Osteocyte (in vitro differentiated cells): ENCODE measurements at places on chromosomes 1 and 21. TPM values are rescaled to one million over a fixed set of nuclear protein-coding genes. Genes with fewer than 3 reads are reported as not detected.

GRCh38 chr21:36325373-36326010, 5.5 kb downstream of the MORC3 start:
- DNase-seq = no peak
- H3K4me1 ChIP-seq = peaks cover 59% of the 10 kb centered on the region
- H3K27ac ChIP-seq = peak overlapping the region; percentile 52
- peaks cover 10% of the 10 kb centered on the region for H3K36me3 ChIP-seq

GRCh38 chr1:183697814-183698590, 44.9 kb upstream of the APOBEC4 start:
- peaks cover 8% of the 10 kb centered on the region for H3K4me1 ChIP-seq
- no peaks in the 10 kb centered on the region for H3K27me3 ChIP-seq
- H3K4me3 ChIP-seq = no peak overlapping the region
- no peak overlapping the region for H3K27ac ChIP-seq

- H3K4me3 ChIP-seq = no peak overlapping the region
- DNase-seq = no peak
- H3K4me1 ChIP-seq = peaks cover 39% of the 10 kb centered on the region
- H3K36me3 ChIP-seq = no peaks in the 10 kb centered on the region
Measured at GRCh38 chr1:203643213-203644045, 16.8 kb downstream of the ATP2B4 start.

- H3K27ac ChIP-seq = no peak overlapping the region
- H3K4me3 ChIP-seq = no peak overlapping the region
- H3K27me3 ChIP-seq = peaks cover 12% of the 10 kb centered on the region
- no peaks in the 10 kb centered on the region for H3K4me1 ChIP-seq
Measured at GRCh38 chr1:54453022-54453421, 46.8 kb upstream of the SSBP3 start.

DNA sequence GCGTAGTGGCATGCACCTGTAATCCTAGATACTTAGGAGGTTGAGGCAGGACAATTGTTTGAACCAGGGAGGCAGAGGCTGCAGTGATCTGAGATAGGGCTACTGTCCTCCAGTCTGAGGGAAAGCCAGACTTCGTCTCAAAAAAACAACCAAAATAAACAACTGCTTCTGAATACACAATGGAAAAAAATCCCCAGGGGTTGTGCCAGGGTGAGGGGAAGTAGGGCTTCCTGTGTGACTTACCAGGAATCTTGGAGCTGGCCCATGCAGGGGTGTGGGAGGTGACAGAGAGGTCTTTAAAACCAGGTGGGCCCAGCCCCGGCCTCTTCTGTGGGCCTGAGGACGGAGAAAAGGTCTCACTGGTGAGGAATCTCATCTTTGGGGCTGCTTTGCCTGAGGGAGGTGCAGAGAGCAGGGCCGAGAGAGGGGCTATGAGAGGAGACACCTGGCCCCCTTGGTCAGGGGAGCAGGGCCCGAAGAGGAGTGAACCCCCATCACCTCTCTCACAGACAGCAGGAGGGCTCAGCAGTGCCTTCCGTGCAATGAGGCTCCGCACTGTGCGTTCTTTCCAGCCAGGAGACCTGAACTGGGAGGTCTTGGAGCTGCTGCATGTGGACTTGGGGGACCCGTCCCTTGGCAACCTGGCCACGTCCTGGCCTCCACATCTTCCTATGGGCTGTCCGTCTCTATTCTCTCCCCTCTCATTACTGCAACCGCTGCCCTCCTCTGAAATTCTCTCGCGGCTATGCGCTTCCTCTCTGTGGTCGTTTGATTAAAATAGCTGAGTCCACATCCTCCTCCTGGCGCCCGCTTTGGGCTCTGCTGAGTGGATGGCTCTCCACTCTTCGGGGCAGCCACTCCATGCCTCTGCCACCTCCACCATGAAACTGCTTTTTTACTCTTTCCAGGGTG, 10.7 kb downstream of the PLA2G5 start:
- H3K27me3 ChIP-seq = peaks cover 9% of the 10 kb centered on the region
- no peak overlapping the region for H3K27ac ChIP-seq
- no peak overlapping the region for H3K4me3 ChIP-seq
- H3K36me3 ChIP-seq = no peaks in the 10 kb centered on the region
- no peaks in the 10 kb centered on the region for H3K4me1 ChIP-seq
- no peak for DNase-seq

GRCh38 chr1:10773851-10774614, 22.4 kb downstream of the CASZ1 start:
- H3K36me3 ChIP-seq = no peaks in the 10 kb centered on the region
- DNase-seq = no peak
- peaks cover 36% of the 10 kb centered on the region for H3K27me3 ChIP-seq
- no peaks in the 10 kb centered on the region for H3K4me1 ChIP-seq
- no peak overlapping the region for H3K27ac ChIP-seq

- H3K27ac ChIP-seq = no peak overlapping the region
- H3K36me3 ChIP-seq = no peaks in the 10 kb centered on the region
- H3K4me1 ChIP-seq = peaks cover 17% of the 10 kb centered on the region
- no peak overlapping the region for H3K4me3 ChIP-seq
Measured at GRCh38 chr1:38071312-38072256, 25.0 kb upstream of the POU3F1 start.

GRCh38 chr1:67674260-67675011, 10.6 kb upstream of the GADD45A start:
- H3K27me3 ChIP-seq = no peaks in the 10 kb centered on the region
- H3K4me1 ChIP-seq = peaks cover 15% of the 10 kb centered on the region
- H3K4me3 ChIP-seq = no peak overlapping the region
- DNase-seq = no peak
- H3K36me3 ChIP-seq = no peaks in the 10 kb centered on the region
- no peak overlapping the region for H3K27ac ChIP-seq

- peaks cover 11% of the 10 kb centered on the region for H3K36me3 ChIP-seq
- peaks cover 27% of the 10 kb centered on the region for H3K4me1 ChIP-seq
- no peak overlapping the region for H3K27ac ChIP-seq
- H3K4me3 ChIP-seq = no peak overlapping the region
- H3K27me3 ChIP-seq = no peaks in the 10 kb centered on the region
Measured at GRCh38 chr21:39119891-39120290, 63.4 kb downstream of the PSMG1 start.

DNA sequence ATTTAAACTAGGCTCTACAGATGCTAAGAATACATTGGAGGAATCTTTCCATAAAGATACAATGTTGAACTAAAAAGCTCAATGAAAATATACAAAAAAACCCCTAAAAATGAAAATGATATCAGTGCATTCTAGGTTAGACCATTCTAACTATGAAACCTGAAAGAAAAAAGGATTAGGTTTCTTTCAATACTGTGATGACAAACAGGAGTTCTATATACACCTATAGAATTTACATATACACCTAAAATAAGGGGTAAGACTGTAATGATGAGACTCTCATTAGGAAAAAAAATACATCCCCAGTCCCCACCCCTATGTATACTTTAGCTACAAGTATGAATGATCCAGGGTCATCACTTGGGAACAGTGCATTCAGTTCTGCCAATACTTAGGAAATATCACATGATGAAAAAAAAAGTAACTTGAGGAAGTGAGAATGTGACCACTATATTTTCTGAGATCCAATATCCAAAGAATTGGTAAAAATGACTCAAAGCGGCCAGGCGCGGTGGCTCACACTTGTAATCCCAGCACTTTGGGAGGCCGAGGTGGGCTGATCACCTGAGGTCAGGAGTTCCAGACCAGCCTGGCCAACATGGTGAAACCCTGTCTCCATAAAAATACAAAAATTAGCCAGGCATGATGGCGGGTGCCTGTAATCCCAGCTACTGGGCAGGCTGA, 26.3 kb downstream of the SELENOF start:
- H3K27me3 ChIP-seq = no peaks in the 10 kb centered on the region
- no peak overlapping the region for H3K27ac ChIP-seq
- H3K36me3 ChIP-seq = peaks cover 11% of the 10 kb centered on the region
- no peak overlapping the region for H3K4me3 ChIP-seq

- no peaks in the 10 kb centered on the region for H3K27me3 ChIP-seq
- H3K4me1 ChIP-seq = no peaks in the 10 kb centered on the region
- no peak overlapping the region for H3K27ac ChIP-seq
- H3K36me3 ChIP-seq = no peaks in the 10 kb centered on the region
- H3K4me3 ChIP-seq = no peak overlapping the region
Measured at GRCh38 chr1:5648410-5649165, 343.6 kb downstream of the NPHP4 start.

DNA sequence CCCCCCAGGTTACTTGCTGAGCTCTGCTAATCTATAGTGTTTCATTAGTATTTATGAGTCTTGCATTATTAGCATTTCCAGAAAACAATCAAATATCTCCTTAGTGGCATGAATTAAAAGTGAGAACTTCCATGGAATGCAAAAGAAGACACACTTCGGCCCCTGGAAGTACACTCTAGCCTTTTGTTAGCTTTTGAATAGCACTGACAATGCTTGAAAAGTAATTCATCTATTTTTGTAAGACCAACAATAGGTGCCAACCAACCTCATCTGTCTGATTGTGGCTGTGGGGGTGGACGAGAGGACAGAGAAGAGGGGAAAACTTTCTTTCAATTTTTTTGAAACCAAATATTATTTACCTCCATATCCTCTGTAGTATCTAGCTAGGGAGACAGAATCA, 27.8 kb downstream of the KIAA0040 start:
- H3K36me3 ChIP-seq = no peaks in the 10 kb centered on the region
- H3K27ac ChIP-seq = no peak overlapping the region
- H3K4me1 ChIP-seq = no peaks in the 10 kb centered on the region
- no peak overlapping the region for H3K4me3 ChIP-seq

DNA sequence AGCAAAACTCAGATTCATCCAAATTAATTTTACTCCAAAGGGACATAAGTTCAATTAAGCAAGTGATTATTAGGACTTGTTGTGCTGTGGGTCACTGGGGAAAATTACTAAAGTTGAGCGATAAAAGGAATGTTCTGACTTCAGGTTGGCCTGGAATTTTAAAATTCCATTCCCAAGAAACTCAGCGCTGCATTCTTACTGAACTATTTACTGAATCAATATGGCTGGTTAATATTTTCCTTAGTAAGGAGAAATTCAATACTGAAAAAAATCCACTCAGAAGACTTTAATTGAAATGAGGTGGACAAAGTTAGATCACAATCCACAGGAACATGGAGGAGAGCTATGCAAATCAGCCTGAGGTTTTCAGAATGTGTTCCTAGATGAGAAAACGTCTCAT, 578.9 kb upstream of the NR5A2 start:
- peaks cover 21% of the 10 kb centered on the region for H3K4me1 ChIP-seq
- DNase-seq = no peak
- no peak overlapping the region for H3K4me3 ChIP-seq
- peak overlapping the region; percentile 75 for H3K27ac ChIP-seq

DNA sequence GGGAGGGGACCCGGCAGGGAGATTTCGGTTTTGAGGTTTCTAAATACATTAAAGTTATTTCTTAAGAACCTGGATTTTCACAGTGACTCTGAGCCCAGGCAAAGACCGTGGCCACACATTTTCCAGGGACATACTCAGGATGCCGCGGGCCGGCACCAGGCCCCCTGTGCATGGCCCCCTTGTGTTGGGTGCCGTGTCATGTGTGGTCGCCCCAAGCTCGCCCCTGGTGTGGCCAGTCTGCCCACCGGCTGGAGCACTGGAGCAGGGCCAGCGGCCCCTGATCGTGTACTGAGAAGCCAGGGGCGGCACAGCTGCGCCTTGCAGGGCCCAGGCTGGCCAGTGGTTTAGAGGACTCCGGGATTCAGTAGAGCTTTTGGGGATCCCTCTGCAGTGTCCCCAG, 26.6 kb downstream of the ARHGEF16 start:
- H3K4me1 ChIP-seq = peaks cover 5% of the 10 kb centered on the region
- no peak for DNase-seq
- no peaks in the 10 kb centered on the region for H3K36me3 ChIP-seq
- H3K4me3 ChIP-seq = no peak overlapping the region
- H3K27me3 ChIP-seq = no peaks in the 10 kb centered on the region

- no peaks in the 10 kb centered on the region for H3K27me3 ChIP-seq
- peaks cover 8% of the 10 kb centered on the region for H3K4me1 ChIP-seq
- peaks cover 18% of the 10 kb centered on the region for H3K36me3 ChIP-seq
Measured at GRCh38 chr1:85708829-85709227, 595 bp upstream of the ZNHIT6 start.

DNA sequence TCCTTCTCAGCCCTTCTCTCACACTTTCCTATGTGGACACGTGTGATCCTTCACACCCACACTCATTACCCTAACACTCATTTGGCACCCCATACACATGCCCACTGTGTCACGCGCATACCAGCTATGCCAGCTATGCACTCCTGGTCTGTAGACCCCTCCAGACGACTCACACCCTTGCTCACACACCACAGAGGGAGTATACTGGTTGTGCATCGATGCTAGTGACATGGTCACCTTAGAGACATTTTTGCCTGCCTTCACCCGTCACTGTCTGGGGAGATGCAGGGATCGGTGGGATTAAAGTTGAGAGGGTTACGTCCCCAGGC, 8.3 kb upstream of the PPM1J start:
- H3K4me3 ChIP-seq = no peak overlapping the region
- no peak overlapping the region for H3K27ac ChIP-seq
- H3K4me1 ChIP-seq = peaks cover 14% of the 10 kb centered on the region
- no peaks in the 10 kb centered on the region for H3K36me3 ChIP-seq
- no peak for DNase-seq
- H3K27me3 ChIP-seq = no peaks in the 10 kb centered on the region

DNA sequence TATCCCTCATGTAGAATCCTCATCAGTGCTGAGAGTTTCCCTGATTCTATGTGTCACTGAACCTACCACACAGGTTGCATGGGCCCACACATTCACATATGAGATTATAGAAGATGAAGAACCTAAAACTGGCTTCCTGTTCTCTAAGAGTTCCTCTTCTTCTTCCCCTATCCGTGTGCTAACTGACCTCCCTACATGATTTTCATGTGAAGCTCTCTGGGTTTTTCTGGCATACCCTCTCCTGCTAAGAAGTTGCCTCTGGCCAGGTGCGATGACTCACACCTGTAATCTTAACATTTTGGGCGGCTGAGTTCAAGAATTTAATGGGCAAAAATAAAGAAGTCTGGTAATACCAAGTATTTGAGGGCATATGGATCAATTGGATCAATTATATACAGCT, 5.5 kb upstream of the CD244 start:
- no peaks in the 10 kb centered on the region for H3K36me3 ChIP-seq
- no peak for DNase-seq
- H3K27ac ChIP-seq = no peak overlapping the region

- peaks cover 4% of the 10 kb centered on the region for H3K4me1 ChIP-seq
- H3K27ac ChIP-seq = no peak overlapping the region
- no peaks in the 10 kb centered on the region for H3K27me3 ChIP-seq
- DNase-seq = no peak
- H3K36me3 ChIP-seq = peaks cover 47% of the 10 kb centered on the region
- no peak overlapping the region for H3K4me3 ChIP-seq
Measured at GRCh38 chr1:235710687-235711086, 61.1 kb upstream of the GNG4 start.

The CHRNB2 gene
- 0.10 and 0.27 TPM in 2 replicates for total RNA-seq

The GPR52 gene
- total RNA-seq = 0.54 and 1.1 TPM in 2 replicates

The ANGPTL3 gene
- not detected in 2 replicates for total RNA-seq

The SLC6A17 gene
- 1.5 and 1.6 TPM in 2 replicates for total RNA-seq

The CLIC6 gene
- 0.16 and 0.40 TPM in 2 replicates for total RNA-seq

The NGF gene
- total RNA-seq = 14.8 and 19.6 TPM in 2 replicates

The IL12RB2 gene
- not detected in 2 replicates for total RNA-seq

The KRTAP21-2 gene
- total RNA-seq = not detected in 2 replicates

The RAB7B gene
- 0.78 TPM in 2 replicates for total RNA-seq

The OR2AJ1 gene
- not detected in 2 replicates for total RNA-seq
